ENCODE measurements at places on chromosomes 2 and 18. TPM values are rescaled to one million over a fixed set of nuclear protein-coding genes. Genes with fewer than 3 reads are reported as not detected.

GRCh38 chr2:120736202-120736623 is 545 bp downstream of the GLI2 start:
- peaks cover 21% of the 10 kb centered on the region for H3K4me1 ChIP-seq
- peak overlapping the region; percentile 95 for H3K27ac ChIP-seq
- peak overlapping the region; percentile 42 for H3K4me3 ChIP-seq
- ATAC-seq: peak; percentile 15
- H3K36me3 ChIP-seq: no peaks in the 10 kb centered on the region
- H3K27me3 ChIP-seq: peaks cover 32% of the 10 kb centered on the region

DNA sequence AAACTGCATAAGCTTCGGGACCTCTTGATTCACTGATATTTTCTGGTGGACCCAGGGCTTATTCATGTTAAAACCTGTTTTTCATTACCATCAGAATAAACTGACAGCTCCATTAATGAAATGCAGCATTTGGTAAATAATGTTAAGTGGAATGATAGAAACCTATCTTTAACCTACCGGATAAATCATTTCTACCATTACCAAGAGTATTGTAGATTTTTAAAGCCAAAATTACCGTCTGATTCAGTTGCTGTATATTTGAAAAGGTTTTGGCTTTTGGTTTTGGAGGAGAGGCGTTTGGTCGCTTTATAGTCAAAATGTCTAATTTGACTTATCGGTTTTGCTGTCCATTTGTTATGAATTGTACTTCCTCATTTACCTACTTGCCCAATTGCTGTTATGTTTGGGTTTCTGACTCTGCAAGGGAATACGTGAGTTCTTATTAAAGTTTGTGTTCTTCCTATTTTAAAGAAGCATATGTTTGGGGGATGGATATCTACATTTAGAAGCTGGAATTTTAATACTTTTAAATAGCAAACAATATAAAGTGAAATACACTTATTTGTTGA is 1.0 kb upstream of the CUL3 start:
- no peaks in the 10 kb centered on the region for H3K36me3 ChIP-seq
- no peak overlapping the region for H3K27ac ChIP-seq
- peaks cover 12% of the 10 kb centered on the region for H3K4me1 ChIP-seq
- no peaks in the 10 kb centered on the region for H3K27me3 ChIP-seq
- no peak for ATAC-seq

- ATAC-seq: no peak
- no peak overlapping the region for H3K27ac ChIP-seq
- H3K36me3 ChIP-seq: no peaks in the 10 kb centered on the region
- no peaks in the 10 kb centered on the region for H3K4me1 ChIP-seq
- no peak overlapping the region for H3K4me3 ChIP-seq
Measured at GRCh38 chr2:176768185-176768584, 444.4 kb upstream of the HNRNPA3 start.

- ATAC-seq: no peak
- H3K4me3 ChIP-seq: peak overlapping the region; percentile 75
- peak overlapping the region; percentile 97 for H3K27ac ChIP-seq
- H3K36me3 ChIP-seq: no peaks in the 10 kb centered on the region
- H3K27me3 ChIP-seq: no peaks in the 10 kb centered on the region
Measured at GRCh38 chr2:177553176-177553884, 160.8 kb downstream of the AGPS start.

- H3K4me1 ChIP-seq: no peaks in the 10 kb centered on the region
- no peaks in the 10 kb centered on the region for H3K36me3 ChIP-seq
- H3K27ac ChIP-seq: no peak overlapping the region
- no peak overlapping the region for H3K4me3 ChIP-seq
- ATAC-seq: no peak
- no peaks in the 10 kb centered on the region for H3K27me3 ChIP-seq
Measured at GRCh38 chr2:204946892-204947291, 401.6 kb downstream of the PARD3B start.

DNA sequence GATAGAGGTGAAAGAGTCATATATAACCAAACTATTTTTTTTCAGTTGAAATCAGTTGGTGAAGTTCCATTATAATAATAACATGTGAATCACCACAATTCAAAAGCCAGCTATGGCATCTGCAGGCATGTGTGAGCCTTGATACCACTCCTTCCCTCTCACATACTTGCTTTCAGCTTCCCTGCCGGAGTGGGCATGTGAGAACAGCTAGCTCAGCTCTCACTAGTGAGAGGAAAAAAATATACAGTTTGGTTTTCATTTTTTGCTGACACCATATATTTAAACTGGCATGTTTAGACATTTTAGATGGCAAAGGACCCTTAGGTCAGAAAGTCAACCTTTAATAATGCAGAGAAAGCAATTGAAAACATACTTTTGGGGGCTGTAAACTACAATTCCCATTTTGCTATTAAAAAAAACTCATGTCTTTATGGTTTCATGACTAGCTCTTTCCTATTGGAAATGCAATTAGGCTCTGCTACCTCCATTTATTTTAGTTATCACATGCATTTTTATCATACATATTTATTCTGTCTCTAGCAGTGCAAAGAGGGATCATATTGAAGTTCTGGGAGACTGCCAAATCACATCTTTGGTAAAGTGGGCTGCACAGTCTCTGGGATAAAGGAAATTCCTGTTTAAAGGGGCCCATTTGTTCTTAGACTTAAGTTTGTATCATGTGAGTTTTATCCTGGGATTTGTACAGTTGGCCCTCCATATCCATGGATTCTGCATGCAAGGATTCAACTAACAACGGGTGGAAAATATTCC is 33.2 kb upstream of the SLC40A1 start:
- H3K4me1 ChIP-seq: no peaks in the 10 kb centered on the region
- ATAC-seq: no peak
- no peaks in the 10 kb centered on the region for H3K27me3 ChIP-seq
- H3K36me3 ChIP-seq: no peaks in the 10 kb centered on the region

DNA sequence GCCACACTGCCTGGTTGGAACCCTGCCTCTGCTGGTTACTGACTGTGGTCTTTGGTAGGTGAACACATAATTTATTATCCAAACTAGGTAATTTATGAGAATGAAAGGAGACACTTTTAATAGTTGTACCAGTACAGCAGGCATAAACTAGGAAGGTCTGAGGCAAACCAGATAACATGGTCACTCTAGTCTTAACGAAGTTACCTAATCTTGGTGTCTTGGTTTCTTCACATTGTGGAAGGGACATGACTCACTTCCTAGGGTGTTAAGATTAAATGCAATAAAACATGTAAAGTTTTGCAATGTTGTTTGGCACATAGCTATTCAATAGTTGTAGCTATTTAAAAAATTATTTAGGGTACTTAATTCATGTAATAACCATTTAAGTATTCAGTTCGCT is 23.3 kb downstream of the SPTBN1 start:
- H3K36me3 ChIP-seq: no peaks in the 10 kb centered on the region
- peak; percentile 70 for ATAC-seq
- no peaks in the 10 kb centered on the region for H3K27me3 ChIP-seq
- peak overlapping the region; percentile 41 for H3K27ac ChIP-seq

DNA sequence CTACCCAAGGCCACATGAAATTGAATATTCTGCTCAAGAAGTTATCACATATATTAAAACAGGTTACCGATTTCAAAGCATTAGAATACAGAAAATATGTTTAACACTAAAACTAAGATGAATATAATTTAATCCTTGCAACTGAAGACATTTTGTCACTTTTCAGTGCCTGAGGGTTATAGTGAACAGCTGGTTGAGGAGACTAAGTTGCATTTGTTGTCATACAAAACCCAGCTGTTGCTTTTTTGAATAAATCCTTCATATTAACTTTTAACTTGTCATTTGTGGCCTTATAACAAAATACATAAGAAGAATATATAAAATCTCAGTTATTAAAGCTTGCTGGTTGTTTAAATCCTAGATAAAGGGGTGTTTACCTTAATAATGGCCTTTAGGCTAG is 37.5 kb downstream of the RBKS start:
- no peaks in the 10 kb centered on the region for H3K4me1 ChIP-seq
- no peaks in the 10 kb centered on the region for H3K27me3 ChIP-seq
- no peak for ATAC-seq
- no peaks in the 10 kb centered on the region for H3K36me3 ChIP-seq
- H3K4me3 ChIP-seq: no peak overlapping the region
- no peak overlapping the region for H3K27ac ChIP-seq

GRCh38 chr18:44842588-44843412 is 162.1 kb downstream of the SETBP1 start:
- H3K27ac ChIP-seq: no peak overlapping the region
- no peak for ATAC-seq
- H3K36me3 ChIP-seq: no peaks in the 10 kb centered on the region
- peaks cover 63% of the 10 kb centered on the region for H3K4me1 ChIP-seq
- no peak overlapping the region for H3K4me3 ChIP-seq
- H3K27me3 ChIP-seq: no peaks in the 10 kb centered on the region

DNA sequence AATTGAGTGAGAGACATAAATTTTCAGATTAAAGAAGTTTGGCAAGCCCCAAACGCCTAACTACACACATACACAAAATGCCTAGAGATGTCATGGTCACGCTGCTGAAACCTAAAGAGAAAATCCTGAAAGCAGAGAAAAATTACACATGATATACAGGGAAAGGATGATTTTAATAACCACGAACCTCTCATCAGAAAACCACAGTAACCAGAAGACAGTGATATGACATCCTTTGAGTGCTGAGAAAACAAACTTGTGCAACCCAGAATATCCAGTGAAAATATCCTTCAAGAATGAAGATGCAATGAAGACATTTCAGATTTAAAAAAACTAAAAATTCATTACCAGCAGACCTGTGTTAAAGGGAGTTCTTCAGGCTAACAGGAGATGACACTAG is 122.4 kb upstream of the LMAN1 start:
- no peak overlapping the region for H3K4me3 ChIP-seq
- H3K36me3 ChIP-seq: no peaks in the 10 kb centered on the region
- no peaks in the 10 kb centered on the region for H3K27me3 ChIP-seq
- ATAC-seq: no peak
- H3K27ac ChIP-seq: no peak overlapping the region
- no peaks in the 10 kb centered on the region for H3K4me1 ChIP-seq

DNA sequence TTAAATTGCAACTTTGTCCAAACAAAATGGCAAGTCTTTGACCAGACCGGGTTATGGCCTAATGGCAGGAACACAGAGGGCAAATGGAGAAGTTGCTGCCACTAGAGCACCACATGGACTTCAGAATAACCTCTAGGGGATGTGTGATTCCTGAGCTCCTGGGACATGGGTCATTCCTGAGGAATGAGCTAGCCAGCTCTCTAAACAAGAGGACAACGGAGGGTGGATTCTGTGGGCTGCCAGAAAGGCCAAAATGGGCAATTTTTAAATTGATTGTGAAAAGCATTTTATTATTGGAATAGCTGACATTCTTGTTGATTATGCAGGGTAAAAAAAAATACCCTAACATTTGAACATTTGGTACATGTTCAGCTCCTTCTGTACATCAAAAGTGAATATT is 109.8 kb upstream of the FZD5 start:
- no peaks in the 10 kb centered on the region for H3K27me3 ChIP-seq
- no peak overlapping the region for H3K27ac ChIP-seq
- H3K4me3 ChIP-seq: no peak overlapping the region
- no peaks in the 10 kb centered on the region for H3K36me3 ChIP-seq

DNA sequence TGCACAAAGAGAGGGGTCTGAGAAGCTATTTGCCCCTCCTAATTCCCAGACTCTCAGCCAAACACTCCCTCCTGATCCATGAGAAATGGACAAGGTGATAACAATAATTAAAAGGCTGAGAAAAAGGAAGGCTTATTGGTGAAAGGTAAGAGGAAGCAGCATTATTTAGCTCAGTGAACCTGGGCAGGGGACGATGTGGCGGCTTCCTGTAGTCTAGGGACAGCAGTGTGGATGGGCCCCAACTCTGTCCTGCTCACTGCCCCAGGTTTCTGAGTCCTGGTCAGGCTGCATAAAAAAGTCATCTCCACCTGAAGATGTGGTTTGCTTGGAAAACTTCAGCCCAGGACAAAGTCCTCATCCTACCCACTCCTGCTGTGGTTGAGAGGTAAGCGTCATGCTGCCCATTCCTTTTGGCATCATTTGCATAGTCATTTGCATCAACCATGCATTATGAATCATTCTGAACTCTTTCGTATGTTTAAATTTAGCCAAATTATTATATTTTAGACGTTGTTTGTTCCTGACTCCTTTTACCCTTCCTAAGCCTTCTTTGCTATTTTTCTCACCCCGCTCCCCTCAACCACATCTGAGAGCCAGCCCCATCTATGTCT is 126.8 kb downstream of the CLIP4 start:
- no peak overlapping the region for H3K4me3 ChIP-seq
- H3K27ac ChIP-seq: no peak overlapping the region
- H3K4me1 ChIP-seq: no peaks in the 10 kb centered on the region
- peaks cover 38% of the 10 kb centered on the region for H3K27me3 ChIP-seq
- no peaks in the 10 kb centered on the region for H3K36me3 ChIP-seq

DNA sequence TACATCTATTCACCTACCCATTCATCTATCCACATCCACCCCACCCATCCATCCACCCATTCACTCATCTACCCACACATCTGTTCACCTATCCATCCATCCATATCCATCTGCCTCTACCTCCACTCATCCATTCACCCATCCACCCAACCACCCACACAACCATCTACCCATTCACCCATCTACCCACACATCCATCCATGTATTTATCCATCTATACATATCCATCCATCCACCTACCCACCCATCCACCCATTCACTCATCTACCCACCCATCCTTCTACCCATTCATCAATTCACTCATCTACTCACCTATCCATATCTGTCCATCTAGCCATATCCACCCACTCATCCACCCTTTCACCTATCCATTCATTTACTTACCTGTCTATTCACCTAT is 187.6 kb downstream of the ASB1 start:
- H3K36me3 ChIP-seq: no peaks in the 10 kb centered on the region
- no peak overlapping the region for H3K4me3 ChIP-seq
- H3K27ac ChIP-seq: no peak overlapping the region
- H3K27me3 ChIP-seq: no peaks in the 10 kb centered on the region

DNA sequence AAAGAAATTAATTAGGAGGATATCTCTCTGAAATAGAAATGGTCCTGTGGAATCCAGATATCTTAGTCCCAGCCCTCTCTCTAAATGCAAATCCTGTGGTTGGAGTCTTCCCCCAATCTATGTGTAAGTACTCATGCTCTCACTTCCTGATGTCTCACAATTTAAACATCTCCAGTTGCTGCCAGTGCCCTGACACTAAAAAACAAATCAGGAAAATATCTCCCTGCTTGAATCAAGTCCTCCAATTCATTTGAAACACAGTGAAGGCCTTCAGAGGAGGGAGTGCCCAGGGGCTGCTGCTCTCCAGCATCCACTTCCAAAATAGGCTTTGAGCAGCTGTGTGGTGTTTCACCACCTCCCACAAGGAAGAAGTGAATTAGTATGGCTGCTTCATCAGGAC is 413.8 kb downstream of the RAD51AP2 start:
- no peak for ATAC-seq
- no peaks in the 10 kb centered on the region for H3K36me3 ChIP-seq
- H3K27me3 ChIP-seq: no peaks in the 10 kb centered on the region
- H3K4me3 ChIP-seq: no peak overlapping the region

HRH4 gene
- not detected for total RNA-seq

AQP12B gene
- not detected for total RNA-seq

PID1 gene
- 48.7 TPM for total RNA-seq

RBM43 gene
- 4.8 TPM for total RNA-seq

LIMS2 gene
- total RNA-seq: 81.4 TPM

XDH gene
- total RNA-seq: 2.8 TPM
